DMS53 (cell line): ENCODE measurements at places on chromosomes 7 and 10.

- peak; percentile 74 for DNase-seq
Observed at GRCh38 chr7:28217143-28217542, 36.5 kb upstream of the JAZF1 start.

- DNase-seq = peak; percentile 74
Observed at GRCh38 chr10:47402641-47403301, 18.7 kb upstream of the ZNF488 start.

DNA sequence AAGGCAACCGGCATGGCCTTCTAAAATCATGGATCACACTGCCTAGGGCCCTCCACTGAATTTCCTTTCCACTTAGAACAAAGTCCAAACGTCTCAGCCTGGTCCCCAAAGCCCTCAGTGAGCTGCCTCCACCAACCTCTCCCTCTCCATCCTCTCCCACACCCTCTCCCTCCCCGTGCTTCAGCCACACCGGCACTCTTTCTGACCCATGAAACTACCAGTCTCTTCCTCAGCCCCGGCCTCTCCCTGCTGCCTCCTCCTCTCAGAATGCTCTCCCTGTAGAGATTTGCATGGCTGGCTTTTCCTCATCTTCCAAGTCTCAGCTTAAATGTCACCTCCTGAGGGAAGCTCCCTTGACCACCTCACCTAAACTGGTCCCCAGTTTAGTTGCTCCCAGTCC, 219.0 kb upstream of the ZMIZ1 start:
- DNase-seq = no peak

DNA sequence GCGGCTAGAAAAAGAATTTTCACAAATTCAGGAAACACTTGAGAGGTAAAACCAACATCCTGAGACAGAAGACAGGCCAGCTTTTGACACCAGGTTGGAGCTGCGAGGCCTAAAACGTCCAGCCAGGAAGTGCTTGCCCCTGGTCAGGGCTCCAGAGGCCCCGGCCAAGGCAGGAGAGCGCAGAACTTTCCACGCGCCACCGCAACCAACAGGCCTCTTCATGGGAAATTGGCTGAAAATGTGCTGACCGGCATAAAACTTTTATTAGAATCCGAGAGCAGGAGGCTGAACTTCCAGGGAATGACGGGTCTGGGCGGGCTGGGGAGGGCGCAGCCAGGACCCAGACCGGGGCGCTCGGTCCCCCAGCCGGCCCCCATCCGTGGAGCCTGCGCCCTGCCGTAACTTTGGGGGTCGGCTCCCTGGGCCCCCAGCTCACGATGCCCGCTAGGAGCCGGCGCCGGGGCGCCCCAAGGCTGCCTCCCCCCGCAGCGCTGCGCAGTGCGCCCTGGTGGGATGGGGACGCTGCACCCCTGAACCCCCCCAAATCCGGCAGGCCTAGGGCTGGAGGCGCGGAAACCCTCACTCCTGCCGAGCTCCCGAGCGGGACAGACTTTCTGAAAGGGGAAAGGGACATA, 414.0 kb upstream of the MKI67 start:
- no peak for DNase-seq
